ENCODE measurements at places on chromosomes 1 and 21.

- peak; percentile 52 for DNase-seq
These were observed 16.4 kb downstream of the KNCN start for GRCh38 chr1:46535063-46535462.

DNA sequence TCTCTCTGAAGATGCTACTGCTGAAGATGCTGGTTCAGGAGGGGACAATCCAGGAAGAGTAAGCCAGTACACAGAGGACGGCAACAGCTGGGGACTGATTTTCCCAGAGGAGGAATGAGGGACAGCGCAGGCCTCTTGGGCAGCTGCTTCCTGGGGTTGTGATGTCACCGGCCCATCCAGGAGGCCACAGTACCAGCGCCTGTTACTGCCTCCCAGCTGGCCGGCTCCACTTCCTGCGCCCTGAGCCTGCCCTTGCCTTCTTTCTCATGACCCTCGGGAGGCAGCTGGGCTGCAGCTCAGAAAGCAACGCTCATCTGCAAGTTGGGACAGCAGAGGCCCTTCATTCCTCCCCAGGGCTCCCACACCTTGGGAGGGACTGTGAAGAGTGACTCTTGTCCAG is 21.9 kb upstream of the ID3 start:
- peak; percentile 63 for DNase-seq

DNA sequence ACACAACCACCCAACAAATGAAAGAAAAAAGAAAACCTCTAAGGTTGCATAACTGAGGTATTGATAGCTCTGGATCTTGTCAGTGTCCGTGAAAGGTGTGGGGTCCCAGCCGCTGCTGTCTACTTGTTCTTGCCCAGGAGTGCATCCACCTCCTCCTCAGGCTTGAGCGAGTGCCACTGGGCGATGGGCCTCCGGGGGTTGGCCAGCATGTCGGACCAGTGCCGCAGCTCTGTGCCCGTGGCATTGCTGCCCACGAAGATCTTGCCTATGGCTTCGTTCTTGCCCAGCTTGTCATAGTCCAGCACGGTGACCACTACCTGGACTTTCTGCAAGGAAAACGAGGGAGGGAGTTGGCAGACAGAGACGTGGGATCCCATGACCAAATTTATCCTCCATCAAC is 113.6 kb downstream of the SYT2 start:
- DNase-seq: no peak

- DNase-seq: no peak
These were observed 4.7 kb downstream of the LDLRAD2 start for GRCh38 chr1:21816602-21817302.

DNA sequence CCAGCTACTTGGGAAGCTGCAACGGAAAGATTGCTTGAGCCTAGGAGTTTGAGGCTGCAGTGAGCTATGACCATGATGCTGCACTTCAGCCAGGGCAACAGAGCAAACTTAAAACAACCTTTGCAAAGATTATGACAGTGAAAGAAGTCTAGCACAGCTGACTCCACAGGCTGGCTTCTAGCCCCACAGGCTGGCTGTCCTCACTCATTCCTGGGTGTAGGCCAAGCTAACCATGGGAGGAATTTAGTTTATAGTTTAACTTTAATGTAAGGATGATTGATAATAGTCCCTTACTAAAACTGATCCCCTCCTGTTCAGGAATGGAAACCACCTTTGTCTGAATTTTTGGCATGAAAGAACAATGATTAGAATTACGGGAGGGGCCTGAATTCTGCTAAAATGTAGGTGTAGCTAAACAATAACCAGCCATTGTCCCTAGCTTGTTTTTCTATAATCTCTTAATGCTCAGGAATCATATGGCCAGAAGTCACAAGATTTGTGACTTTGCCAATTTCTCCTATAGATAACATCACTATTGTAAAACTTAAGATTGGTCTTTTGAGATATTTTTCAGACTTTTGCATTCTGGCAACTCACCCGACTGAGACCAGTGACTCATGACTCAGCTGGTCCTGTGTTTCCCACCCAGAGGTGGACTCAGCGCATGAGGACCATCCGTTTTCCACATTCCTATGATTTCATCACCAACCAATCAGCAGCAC is 28.1 kb upstream of the SGIP1 start:
- no peak for DNase-seq

DNA sequence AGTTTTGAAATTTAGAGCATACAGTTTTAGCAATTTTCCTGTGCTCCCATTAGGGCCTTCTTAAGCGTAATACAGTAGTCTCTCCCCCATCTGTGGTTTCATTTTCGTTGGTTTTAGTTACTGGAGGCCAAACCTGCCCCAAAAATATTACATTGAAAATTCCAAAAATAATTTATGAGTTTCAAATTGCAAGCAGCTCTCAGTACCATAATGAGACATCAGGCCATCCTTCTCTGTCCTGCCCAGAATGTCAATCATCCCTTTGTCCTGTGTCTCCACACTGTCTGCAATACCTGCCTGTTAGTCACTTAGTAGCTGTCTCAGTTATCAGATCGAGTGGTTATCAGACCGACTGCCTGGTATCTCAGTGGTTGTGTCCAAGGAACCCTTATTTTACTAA is 45.4 kb downstream of the ADSS2 start:
- no peak for DNase-seq

DNA sequence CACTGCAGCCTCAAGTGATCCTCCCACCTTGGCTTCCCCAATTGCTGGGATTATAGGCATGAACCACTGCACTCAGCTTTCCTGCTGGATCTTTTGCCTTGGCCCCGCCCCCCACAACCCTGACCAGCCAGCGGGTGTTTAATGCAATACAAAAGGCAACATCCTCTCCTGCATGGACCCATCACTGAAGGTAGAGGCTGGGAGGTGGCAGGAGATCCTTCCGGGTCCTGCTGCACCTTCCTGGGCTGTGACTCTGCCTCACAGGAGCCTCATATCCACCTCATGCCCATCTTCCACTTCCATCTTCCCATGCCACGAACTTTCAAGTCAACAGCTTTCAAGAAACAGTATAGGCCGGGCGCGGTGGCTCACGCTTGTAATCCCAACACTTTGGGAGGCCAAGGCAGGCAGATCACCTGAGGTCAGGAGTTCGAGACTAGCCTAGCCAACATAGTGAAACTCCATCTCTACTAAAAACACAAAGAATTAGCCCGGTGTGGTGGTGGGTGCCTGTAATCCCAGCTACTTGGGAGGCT is 11.7 kb upstream of the WNT9A start:
- no peak for DNase-seq

Data from NCI-H82 (cell line).